COLO829 (cell line): ENCODE measurements at places on chromosomes 6 and 20.

DNA sequence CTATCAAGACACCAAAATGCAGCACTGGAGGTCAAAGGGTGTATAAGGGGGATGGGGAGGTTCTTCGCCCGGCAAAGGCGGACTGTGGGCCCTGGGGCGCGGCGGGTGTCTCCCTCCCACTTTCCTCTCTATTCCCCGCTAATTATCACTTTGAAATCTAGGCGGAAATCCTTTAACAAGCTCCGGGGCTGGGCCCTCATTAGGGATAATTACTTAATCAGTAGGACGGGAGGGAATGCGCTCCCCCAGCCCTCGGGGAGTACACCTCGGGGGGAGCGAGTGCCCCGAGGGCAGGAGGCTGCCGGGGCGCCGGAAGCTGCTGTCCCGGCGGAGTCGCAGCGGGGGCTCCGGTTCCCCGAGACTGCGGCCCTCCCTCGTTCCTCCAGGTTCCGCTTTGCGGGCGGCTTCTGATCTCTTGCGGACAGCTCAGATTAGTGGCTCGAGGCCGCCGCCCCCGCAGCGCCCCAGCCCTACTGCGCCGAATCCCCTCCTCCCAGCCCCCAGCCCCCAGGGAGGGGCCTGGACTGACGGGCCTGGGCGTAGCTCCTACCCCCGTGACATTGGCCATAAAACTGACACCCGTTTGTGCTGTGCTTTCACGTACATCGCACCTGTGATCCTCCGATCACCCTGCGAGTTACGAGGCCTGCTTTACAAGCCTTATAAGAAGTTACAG, 14.7 kb downstream of the MUCL3 start:
- DNase-seq: no peak

- no peak for DNase-seq
Observed at GRCh38 chr6:106026748-106027715, 59.1 kb upstream of the PRDM1 start.

- DNase-seq: no peak
Observed at GRCh38 chr6:1216488-1216974, 95.4 kb upstream of the FOXQ1 start.

- DNase-seq: no peak
Observed at GRCh38 chr20:8129211-8129976, 2.7 kb upstream of the PLCB1 start.

DNA sequence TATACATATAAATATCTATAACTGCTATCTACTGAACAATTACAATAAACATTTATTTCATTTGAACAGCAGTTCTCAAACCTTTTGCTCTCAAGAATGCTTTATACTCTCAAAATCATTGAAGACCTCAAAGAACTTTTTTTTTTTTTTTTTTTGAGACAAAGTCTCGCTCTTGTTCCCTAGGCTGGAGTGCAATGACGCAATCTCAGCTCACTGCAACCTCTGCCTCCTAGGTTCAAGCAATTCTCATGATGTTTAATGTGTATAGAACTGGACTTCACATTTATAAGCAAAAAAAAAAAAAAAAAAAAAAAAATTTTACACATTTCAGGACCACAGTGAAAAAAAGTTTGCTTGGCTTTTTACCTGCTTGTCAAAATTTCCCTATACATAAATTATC, 11.7 kb downstream of the UBE2V1 start:
- DNase-seq: no peak

DNA sequence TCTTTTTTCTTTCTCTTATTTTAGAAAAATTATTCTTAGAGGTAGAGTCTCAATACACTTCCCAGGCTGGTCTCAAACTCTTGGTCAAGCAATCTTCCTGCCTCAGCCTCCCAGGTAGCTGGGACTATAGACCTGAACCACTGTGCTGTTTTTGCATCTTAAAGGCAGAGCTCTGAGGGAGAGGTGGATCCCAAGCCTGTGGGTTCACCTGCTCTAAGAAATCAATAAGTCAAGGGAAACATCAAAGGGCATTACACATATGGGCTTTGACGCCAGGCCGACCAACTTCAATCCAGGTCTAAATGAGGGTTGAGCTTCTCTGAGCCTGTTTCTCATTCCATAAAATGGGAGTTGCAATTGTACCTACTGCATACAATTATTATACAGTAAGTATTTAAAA, 223.9 kb downstream of the LY86 start:
- no peak for DNase-seq

- no peak for DNase-seq
Observed at GRCh38 chr6:144190593-144190992, 40.3 kb downstream of the STX11 start.

GRCh38 chr20:62685781-62686555, 22.7 kb upstream of the NTSR1 start:
- DNase-seq: no peak

DNA sequence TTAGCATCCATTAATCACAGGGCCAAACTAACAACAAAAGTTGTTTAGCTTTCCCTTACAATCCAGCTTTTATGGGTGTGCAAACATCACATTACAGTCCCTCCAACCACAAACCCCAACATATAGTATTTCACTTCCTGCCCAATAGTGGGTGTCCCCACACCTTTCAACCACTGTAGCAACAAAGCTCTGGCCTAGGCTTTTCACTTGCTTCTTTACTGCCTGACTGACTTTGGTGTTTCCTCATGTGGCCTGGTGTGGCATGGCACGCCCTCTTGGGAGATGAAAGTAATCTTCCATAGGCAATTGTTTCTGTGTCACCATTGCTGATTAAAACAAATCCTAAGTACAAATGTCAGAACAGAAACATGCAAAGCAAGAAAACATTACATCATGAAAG, 46.3 kb downstream of the MCM8 start:
- DNase-seq: no peak

DNA sequence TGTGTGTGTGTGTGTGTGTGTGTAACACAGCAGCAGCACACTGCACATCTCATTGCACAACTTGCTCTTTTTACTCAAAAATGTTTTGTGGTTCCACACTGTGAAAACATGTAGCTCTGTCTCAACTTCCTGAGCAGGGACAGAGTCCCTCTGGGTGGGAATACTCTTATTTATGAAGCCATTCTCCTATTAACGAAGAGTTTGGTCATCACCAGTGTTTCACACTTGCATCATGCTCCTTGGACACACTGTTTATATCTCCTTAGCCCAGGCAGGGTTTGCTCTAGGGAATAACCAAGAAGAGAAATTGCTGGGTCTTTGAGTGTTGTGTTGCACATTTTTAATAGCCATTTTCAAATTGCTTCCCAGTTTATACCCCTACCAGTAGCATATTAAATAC, 53.6 kb downstream of the ZNF831 start:
- DNase-seq: no peak
